ENCODE measurements at places on chromosomes 13 and 19.

GRCh38 chr19:43407416-43408005 lies 7.2 kb upstream of the TEX101 start:
- no peaks in the 10 kb centered on the region for H3K27me3 ChIP-seq
- H3K4me1 ChIP-seq: no peaks in the 10 kb centered on the region
- no peaks in the 10 kb centered on the region for H3K36me3 ChIP-seq
- no peak overlapping the region for H3K4me3 ChIP-seq
- H3K27ac ChIP-seq: no peak overlapping the region
- no peak for DNase-seq

DNA sequence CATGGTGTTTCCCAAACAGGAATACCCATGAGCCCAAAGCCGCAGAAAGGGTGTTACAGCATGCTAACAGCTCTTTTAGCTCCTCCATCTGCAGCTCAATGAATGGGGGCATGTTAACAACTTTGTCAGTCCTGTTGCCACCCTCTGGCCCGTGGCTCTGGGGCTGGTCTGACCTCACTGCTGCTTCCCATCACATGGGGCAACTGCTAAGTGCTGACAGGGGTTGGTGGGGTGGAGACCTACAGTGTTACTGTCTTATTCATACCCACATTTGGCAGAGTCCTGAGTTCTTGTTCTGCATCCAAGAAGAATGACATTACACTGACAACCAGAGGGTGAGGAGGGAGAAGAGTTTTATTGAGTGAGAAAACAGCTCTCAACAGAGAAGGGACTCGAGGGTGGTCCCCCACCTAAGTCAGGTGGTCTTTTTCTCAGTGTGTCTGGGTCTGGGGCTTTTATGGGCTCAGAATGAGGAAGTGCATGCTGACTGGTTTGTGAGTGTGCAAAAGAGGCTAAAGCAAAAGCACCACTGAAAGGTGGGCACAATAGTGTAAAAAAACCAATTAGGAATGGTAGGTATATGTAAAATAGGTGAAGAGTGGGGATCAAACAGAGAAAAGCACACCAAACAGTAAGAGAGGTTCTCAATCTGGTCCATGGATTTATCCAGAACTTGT lies 1952.0 kb upstream of the PCDH20 start:
- H3K27me3 ChIP-seq: no peaks in the 10 kb centered on the region
- H3K4me3 ChIP-seq: no peak overlapping the region
- no peak overlapping the region for H3K27ac ChIP-seq
- no peak for DNase-seq

DNA sequence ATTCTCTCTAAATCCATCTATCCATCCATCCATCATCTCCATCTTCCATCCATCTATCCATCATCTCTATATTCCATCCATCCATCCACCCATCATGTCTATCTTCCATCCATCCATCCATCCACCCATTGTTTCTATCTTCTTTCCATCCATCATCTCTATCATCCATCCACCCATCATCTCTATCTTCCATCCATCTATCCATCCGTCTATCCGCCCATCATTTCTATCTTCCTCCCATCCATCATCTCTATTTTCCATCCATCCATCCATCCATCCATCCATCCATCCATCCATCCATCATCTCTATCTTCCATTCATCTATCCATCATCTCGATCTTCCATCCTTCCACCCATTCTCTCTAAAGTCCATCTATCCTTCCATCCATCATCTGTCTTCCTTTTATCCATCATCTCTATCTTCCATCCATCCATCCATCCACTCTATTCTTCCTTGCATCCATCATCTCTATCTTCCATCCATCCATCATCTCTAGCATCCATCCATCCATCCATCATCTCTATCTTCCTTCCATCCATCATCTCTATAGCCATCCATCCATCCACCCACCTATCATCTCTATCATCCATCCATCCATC lies 34.7 kb downstream of the NWD1 start:
- no peaks in the 10 kb centered on the region for H3K36me3 ChIP-seq
- H3K4me1 ChIP-seq: peaks cover 10% of the 10 kb centered on the region
- no peaks in the 10 kb centered on the region for H3K27me3 ChIP-seq
- DNase-seq: no peak

- peak overlapping the region; percentile 97 for H3K4me3 ChIP-seq
- DNase-seq: no peak
- peaks cover 27% of the 10 kb centered on the region for H3K4me1 ChIP-seq
- no peaks in the 10 kb centered on the region for H3K27me3 ChIP-seq
Measured at GRCh38 chr19:52191951-52192350, 2.1 kb downstream of the PPP2R1A start.

- H3K4me3 ChIP-seq: no peak overlapping the region
- DNase-seq: no peak
- no peak overlapping the region for H3K27ac ChIP-seq
- no peaks in the 10 kb centered on the region for H3K27me3 ChIP-seq
- H3K4me1 ChIP-seq: peaks cover 8% of the 10 kb centered on the region
Measured at GRCh38 chr13:113745059-113745458, 14.0 kb upstream of the TMEM255B start.
